ENCODE measurements at places on chromosomes 13 and 19. TPM values are rescaled to one million over a fixed set of nuclear protein-coding genes. Genes with fewer than 3 reads are reported as not detected.

- no peak for DNase-seq
Measured at GRCh38 chr13:46647512-46648065, 94.6 kb downstream of the LRCH1 start.

DNA sequence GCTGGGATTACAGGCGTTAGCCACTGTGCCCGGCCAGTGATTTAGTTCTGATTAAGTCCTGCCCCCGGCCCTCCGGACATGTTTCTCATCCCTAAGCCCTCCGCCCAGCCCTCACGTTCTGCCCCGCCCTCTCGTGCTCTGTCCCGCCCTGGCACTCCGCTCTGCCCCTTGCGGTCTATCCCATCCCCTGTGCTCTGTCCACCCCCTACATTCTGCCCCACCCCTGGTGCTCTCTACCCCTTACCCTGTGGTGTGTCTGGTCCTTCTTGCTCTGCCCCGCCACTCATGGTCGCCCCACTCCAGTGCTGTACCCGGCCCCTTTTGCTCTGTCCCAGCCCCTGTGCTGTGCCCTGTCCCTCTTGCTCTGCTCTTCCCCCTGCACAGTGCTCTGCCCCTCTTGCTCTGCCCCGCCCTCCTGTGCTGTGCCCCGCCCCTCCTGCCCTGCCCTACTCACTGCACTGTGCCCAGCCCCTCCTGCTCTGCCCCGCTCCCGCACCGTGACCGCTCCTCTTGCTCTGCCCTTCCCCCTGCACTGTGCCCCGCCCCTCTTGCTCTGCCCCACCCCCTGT is 3.0 kb downstream of the GTPBP3 start:
- DNase-seq: no peak

TNFSF9 gene
- total RNA-seq: 0.99 TPM

GRCh38 chr13:29515372-29515771 is 80.1 kb downstream of the SLC7A1 start:
- DNase-seq: no peak

ERFL gene
- 9.2 TPM for total RNA-seq

ZGLP1 gene
- total RNA-seq: 7.7 TPM

PTPRH gene
- not detected for total RNA-seq

ZNF728 gene
- total RNA-seq: not detected

DNA sequence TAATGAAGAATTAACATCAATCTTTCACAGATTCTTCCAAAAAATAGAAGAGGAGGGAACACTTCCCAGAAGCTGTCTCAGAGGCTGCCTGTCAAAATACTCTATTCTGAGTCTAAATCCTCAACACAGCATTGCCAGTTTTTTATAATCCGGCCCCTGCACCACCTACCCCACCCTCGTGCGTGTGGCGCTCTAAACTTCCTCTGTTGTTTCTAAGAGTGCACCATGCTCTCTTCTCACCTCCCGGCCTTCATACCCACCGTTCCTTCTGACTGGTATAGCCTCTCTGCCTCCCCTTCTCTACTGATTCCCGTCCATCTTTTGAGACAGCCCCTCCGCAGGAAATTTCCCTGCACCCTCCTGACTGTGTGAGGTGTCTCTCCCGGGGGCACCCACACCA is 136.8 kb downstream of the KATNAL1 start:
- no peak for DNase-seq

ARGLU1 gene
- 252 TPM for total RNA-seq

- DNase-seq: no peak
Measured at GRCh38 chr13:60363288-60363687, 33.7 kb upstream of the TDRD3 start.

GRCh38 chr19:35648017-35648961 is at the start of gene COX6B1:
Gene COX6B1 (plus strand): TSS chr19:35648323. CDS start chr19:35651244, 2,921 bp downstream.
- DNase-seq: peak; percentile 93

GRCh38 chr13:106492588-106493475 is 42.6 kb downstream of the EFNB2 start:
- no peak for DNase-seq

SRRM5 gene
- total RNA-seq: 0.99 TPM

DNA sequence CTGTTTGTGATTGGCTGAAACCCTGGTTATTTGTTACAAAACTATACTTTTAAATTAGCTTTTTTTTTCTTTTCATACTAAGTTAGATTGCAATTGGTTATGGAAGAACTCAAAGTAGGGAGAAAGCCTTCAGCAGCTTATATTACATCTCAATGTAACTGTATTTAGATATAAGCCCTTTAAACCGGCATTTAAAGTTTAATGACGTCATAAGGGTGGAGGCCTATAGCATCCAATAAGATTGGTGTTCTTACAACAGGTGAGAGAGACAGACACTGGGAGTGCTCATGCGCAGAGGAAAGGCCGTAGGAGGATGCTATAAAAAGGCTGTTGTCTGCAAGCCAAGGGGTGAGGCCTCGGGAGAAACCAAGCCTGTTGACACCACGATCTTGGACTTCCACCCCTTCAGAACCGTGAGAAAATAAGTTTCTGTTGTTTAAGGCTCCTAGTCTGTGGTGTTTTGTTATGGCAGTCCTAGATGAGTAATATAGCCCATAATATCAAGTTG is 1198.8 kb upstream of the SPRY2 start:
- no peak for DNase-seq

DNA sequence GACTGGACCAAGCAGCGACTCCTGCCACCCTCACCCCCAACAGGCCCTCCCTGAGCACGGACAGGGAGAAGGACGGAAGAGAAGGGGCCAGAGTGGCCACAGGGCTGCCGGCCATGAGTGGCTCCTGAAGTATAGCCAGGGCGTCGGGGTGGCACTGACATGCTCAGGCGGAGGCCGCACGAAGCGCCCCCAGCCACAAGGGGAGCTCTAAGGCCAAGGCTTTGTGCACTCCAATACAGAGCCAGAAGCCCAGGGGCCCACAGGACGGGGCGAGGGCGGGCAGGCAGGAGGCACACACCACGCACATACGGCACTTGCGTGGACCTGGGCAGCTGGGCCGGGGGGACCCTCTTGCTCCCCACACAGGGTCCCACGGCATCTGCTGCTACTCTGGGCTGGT is 52.0 kb downstream of the KLF2 start:
- no peak for DNase-seq

DNA sequence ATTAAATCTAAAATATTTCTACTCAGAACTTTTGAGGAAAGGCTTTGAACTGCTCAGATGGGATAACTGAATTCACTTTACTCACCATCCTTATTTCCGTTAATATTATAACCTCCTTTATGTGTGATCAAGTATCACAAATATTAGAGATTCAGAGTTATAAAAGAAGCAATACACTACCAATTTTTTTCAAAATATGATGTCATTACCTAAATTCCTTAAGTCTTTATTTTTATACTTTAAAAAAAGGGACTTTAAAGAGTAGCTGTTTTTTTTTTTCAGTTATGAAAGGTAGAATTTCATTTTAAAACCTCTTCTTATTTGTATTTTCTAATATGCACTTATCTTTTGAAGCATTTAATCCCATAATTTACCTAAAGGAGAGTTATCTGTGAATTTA is 239.5 kb downstream of the DIAPH3 start:
- no peak for DNase-seq

CGB8 gene
- total RNA-seq: not detected

DNA sequence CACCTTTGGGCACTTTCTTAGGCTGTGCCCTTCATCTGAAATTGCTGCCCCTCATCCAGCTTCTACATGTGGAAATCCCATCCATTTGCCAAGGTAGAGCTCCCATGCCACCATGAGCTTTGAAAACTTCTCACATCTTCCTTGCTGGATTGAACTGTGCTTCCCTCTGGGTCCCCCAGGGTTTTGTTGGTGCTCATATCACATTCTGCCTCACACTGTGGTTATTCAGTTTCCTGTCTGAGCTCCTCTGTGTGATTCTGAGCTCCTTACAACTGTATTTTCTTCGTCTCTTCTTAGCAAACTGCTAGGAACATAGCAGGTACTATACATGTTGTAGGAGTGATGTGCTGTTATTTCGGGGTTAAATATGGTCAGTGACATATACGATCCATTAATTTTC is 74.9 kb upstream of the KL start:
- no peak for DNase-seq

DNA sequence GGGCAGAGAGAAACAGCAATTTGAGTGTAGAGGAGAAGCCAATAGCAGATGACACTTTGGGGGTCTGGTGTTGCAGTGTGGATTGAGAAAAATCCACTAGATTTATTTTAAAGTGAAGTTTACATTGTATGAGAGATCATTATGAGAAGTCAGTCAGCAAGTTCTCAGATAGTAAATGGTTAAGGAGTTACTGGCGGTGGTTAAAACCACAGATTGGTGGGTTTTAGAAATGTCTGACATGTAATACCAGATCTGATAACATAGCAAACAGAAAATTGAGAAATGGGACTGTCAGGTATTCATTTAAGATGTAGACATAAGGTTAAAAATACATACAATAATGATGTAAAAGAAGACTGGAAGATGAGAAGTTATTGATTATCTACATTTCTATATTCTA is 7.2 kb downstream of the ABHD13 start:
- peak; percentile 18 for DNase-seq

RDH8 gene
- total RNA-seq: not detected

DNA sequence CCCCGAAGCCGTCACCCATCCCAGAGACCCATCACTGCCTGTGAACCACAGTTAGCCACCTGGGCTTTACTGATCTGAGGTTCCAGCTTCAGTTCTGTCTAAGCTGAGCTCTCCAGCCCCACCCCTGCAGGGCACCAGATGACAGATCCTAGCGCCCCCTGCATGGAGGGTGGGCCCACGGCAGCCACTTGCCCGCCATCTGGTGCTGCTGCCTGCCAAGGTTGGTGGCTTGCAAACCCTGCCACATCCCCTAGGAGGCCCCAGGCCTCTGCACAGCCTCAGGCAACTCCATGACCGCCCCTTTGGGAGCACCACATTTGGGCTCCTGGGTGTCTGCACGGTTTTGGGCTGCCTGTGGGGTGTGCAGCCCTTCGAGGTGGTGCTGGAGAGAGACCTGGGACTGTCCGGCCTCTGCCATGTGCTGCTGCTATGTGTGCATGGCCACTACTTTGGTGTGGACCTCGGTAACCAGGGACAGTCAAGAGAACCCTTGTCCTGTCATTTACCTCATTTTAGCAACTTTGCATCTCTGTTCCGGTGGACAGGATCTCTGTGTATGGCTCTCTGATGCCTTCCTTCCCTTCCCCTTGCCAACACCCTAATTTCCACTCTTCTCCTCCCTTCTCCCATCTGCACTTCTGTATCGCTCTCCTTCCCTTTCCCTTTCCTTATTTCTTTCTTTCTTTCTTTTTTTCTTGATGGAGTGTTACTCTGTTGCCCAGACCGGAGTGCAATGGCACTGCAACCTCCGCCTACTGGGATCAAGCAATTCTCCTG is 17.4 kb upstream of the SDHAF1 start:
- DNase-seq: no peak

DNA sequence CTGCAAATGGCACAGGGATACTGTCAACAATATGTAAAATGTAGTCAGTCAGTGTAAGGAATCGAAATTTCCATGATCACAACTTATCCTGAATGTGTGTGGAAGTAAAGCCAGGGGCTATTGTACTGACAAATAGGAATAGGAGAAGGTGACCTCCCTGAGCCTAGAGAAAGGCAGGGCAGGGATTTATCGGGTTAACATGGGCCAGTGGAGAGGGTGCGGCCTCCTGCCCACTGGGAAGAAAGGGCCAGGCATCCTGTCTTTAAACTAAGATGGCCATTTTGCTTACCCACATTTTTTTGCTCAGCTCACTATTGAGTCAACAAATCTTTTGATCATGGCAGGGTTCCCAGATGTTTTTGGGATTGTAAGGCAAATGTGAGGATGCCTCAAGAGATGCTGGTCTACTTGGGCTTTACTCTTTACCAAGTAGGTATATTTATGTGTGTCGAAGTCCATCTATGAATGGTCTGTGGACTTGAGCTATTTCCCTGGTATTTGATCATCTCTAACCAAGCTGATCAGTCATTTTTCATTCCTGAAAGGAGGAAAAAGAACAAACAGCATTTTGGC is 116.6 kb upstream of the RNF113B start:
- DNase-seq: no peak

SHISA7 gene
- total RNA-seq: not detected

- no peak for DNase-seq
Measured at GRCh38 chr13:74018062-74018431, 116.2 kb downstream of the KLF12 start.

PTPRS gene
- total RNA-seq: 0.20 TPM

FIZ1 gene
- 20.8 TPM for total RNA-seq

GRCh38 chr13:114070098-114070799 is 62.2 kb downstream of the RASA3 start:
- DNase-seq: no peak

- DNase-seq: no peak
Measured at GRCh38 chr19:43752287-43752875, 2.4 kb downstream of the SMG9 start.

GRCh38 chr19:49871349-49871985 is 4.1 kb upstream of the PNKP start:
- no peak for DNase-seq

- peak; percentile 13 for DNase-seq
Measured at GRCh38 chr19:57830071-57830602, at the start of gene ZNF587B. Gene ZNF587B (plus strand): TSS chr19:57830299. CDS start chr19:57830529, 230 bp downstream.

ALG11 gene
- total RNA-seq: 37.2 TPM

- DNase-seq: no peak
Measured at GRCh38 chr13:27081893-27082679, 89.5 kb downstream of the USP12 start.

DNA sequence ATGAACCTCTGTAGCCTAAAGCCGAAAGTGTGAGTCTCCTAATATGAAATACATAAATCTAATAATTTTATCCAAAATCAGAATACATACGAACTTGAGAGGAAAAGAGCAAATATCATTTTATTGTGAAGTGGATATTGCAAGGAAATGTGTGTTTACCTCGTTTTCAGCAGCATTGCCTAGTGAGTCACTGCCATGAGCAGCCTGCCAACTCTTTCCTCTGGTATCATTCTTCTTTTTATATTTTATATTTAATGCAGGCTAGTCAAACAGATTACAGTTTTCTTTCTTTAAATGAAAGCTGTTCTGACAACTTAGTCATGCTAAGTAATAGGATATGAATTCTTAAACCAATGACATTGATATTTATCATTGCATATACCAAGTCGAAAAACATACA is 44.2 kb downstream of the EDNRB start:
- no peak for DNase-seq

DNA sequence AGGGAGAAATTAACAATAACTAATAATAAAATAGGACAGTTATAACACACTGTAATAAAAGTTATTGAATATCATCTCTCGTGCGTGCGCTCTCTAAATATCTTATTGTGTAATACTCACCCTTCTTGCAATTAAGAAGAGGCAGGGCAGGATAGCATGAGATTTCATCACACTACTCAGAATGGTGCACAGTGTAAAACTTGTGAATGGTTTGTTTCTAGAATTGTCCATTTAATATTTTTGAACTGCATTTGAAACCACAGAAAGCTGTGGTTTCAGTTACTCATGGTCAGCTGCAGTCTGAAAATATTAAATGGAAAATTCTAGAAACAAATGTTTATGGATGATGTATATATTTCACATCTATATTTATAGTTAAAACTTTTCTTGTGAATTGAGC is 161.1 kb downstream of the DCT start:
- DNase-seq: no peak

GGN gene
- total RNA-seq: not detected

PLPP2 gene
- 0.44 TPM for total RNA-seq

- DNase-seq: no peak
Measured at GRCh38 chr13:107034236-107034872, 466.4 kb upstream of the ARGLU1 start.

FAM216B gene
- not detected for total RNA-seq

All from CD4-positive, alpha-beta memory T cell (primary cell).